ENCODE measurements at places on chromosomes 4 and X.

DNA sequence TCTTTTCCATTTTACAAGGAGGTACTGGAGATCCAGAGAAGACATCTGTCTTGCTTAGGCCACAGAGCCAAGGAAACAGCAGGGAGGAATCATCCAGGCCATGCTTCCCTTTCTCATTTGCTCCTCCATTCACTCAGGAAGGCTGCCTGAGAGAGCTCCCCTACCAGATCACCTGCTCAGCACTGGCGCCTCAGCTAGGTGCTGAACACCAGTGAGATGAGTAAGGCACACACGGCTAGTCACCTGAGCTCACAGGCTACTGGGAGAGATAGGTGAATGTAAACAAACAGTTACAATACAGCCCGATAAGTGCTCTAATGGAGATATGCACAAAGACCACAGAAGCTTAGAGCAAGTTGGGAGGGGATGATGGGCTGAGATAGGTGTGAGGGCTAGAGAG, 149.8 kb upstream of the ARHGEF9 start:
- no peak for DNase-seq

DNA sequence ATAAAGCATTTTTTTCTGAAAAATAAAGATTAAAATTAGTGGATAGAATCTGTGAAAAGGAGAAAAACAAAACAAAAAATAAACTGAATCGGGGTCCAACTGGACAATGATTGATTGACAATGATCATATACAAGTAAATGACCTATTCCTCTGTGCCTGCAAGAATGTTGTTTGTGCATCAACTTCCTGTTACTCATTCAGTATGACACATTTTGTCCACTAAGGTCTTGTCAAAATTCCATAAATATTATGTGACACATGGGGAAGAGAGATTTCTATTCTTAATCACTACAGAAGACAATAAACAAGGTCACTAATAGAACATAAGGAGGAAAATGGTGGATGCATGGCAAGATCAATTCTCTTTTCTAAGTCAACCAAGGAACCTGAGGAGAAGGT, 54.9 kb downstream of the F8 start:
- DNase-seq = no peak

- DNase-seq = no peak
Measured at GRCh38 chr4:27145597-27145996, 285.0 kb downstream of the STIM2 start.

- no peak for DNase-seq
Measured at GRCh38 chrX:51866210-51866609, 27.2 kb upstream of the MAGED1 start.

DNA sequence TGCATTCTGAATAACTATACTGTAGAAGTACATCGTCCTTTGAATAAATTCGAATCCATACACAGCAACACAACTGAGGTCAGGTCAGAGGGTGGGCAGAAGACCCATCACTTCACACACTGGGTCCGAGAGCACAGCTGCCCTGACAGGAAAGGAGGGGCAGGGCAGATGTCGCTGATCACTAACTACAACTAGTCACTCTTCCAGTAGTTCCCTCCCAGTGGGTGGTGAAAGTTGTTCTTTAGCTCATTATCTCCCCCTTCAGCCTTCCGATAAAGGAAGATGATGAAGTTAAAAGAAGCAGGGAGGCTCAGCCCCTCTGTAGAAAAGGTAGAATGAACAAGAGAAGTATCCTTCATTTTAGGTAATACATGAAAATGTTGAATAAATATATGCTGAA, 278.9 kb downstream of the INPP4B start:
- DNase-seq = no peak

- no peak for DNase-seq
Measured at GRCh38 chr4:15592799-15593198, 62.4 kb downstream of the FBXL5 start.

GRCh38 chrX:119429471-119429870, 30.3 kb downstream of the SLC25A43 start:
- DNase-seq = no peak

DNA sequence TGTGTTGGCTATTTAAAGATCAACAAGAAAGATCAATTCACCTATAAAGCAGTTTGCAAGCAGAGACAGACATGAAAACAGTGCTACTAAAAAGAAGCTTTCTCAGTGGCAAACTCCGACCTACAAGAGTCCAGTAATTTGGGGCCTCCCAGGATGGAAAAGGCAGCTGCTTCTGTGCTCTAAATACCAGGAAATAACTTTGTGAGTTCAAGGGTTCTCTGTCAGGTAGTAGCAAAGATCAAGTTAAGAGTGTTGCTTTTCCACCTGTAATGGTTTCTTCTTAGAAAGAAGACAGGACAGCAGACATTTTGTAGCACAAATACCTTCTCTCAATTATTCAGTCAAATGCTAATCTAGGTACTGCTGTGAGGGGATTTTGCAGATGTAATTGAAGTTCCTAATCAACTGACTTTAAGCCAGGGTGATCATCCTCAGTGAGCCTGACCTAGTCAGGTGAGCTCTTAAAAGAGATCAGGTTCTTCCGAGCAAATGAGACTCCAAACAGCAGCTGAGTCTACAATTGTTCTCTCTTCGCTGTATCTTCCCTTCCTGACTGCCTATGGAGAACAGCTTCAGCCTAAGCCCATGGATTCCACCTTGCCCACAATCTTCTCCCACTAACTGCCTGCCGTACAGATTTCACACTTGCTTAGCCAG, 13.5 kb downstream of the ANKRD17 start:
- no peak for DNase-seq

DNA sequence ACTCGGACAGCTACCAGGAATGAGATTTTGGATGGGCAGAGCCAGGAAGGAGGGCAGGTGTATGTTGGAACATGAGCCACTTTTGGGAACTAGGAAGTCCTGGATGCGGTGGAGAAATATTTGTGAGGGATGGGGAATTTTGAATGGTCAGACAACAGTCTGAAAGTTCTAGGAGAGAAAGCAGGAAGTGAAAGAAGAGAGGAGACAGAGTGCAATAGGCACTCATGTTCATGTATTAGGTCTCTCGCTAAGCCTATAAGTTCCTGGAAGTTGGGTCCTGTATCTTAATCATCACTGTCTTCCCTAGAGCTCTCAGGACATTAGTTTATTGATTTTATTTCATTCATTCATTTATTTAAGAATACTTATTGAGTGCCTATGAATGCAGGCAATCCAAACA, 65.7 kb upstream of the CITED1 start:
- DNase-seq = no peak

GRCh38 chrX:139725720-139726119, 17.8 kb upstream of the MCF2 start:
- no peak for DNase-seq

- no peak for DNase-seq
Measured at GRCh38 chrX:105017641-105018040, 202.9 kb downstream of the TEX13A start.

DNA sequence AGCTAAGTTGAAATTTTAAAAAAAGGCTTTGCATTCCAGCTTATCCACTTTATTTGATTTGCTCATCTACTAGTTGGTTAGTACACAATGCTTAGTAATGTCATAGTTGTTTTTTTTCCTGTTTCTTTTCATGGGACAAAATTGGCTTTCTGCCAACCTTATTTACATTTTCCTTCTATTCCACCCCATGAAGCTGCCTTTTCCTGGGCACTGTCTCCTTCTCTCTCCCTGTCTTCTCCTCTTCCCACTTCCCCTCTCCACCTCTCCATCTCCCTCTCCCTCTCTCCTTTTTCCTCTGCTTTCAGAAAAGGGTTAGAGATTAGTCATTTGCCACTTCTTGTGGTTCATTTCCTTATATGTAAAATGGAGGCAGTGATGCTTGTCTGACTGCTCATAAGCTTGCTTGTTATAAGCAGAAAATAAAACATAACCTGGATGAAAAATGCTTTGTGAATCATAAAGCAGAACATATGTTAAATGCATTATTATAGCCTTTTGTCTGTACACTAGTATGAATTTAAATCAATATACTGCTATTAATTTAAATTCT, 181.9 kb downstream of the CEP135 start:
- DNase-seq = no peak

DNA sequence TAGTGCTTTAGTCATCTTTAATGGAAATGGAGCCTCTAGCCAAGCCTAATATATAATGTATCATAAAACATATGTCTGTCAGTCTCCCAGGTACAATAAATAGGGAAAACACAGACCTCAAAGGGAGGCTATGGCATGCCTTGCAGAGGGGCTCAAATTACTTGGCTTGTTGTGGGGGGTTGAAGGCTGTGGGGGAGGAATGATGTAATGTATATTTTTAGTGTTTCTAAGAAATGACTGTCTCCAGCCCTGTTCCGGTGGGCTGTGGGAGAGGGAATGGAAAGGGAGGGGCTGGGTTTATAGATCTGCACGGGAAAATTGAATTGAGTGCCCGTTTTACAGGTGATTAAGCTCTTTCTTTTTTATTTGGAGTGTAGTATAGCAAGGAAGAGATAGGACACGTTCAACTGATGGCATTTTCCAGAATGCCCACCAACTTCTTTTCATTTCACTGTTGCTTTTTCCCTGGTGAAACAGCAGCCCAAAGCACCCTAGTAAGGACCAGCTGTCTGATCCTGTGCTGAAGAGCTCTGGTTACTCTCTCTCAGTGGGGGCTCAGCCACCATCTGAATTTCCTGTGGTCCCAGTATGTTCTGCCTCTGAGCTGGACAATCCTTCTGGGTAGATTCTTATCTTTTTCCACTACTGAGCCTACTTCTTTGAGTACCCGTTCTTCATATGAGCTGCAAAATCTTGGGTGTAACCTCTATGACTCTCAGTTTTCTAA, 220.7 kb upstream of the CASK start:
- peak; percentile 68 for DNase-seq

DNA sequence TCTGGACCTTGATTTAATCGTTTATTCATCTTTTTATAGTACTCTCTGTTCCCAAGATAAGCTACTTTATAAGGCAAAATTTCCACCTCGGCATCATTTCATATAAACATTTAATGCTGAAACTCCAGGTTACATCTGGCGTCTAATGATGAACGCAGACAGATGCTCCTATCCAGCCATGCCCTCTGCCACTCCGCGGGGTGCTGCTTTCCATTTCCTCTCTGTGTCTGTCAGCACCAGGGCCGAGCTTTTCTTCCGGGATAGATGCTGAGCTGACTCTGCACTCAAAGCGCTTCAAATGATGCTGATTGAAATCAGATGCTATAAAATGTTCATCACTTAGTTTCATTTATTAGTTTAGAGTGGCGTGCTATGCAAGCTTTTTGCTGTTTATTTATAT, 80.5 kb upstream of the HELT start:
- no peak for DNase-seq

GRCh38 chr4:52595001-52595400, 64.1 kb downstream of the USP46 start:
- DNase-seq = no peak

- no peak for DNase-seq
Measured at GRCh38 chrX:134880866-134881265, 109.9 kb upstream of the SMIM10 start.

GRCh38 chr4:150248181-150248580, 169.9 kb downstream of the DCLK2 start:
- no peak for DNase-seq

DNA sequence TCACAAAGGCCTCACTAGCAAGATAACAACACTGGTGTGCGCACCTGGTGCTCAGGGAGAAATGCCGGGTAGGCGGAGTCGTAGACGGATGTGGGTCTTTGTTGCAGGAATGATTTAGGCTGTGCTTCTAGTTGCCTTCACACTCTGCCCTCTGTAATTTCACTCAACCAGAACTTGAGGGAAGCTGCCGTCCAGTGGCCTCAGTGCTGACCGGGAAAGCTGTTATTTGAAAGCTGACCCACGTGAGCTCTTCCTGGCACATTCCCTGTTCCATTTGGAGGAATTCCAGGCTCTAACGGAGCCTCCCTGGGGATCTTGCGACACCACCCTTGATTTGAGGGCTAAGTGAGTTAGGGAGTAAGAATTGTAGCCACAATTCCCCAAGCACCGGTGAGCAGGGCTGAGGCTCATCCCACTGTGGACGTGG, 15.9 kb downstream of the SH3TC1 start:
- DNase-seq = no peak

DNA sequence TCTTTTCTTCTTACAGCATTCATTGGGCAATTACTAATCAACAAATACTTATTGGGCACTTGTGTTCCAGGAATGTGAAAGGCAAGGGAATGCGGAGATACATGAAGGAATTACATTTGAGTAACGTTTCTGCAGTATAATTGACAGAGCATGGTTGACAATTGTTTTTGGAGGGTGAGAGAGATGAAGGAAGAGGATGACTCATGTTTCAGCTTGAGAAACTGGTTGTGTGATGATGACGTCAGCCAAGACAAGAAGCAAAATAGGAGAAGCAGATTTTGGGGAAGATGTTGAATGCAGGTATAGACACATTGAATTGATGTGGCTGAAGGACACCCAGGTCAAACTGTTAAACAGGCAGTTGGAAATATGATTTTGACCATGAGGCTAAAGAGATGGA, 8.0 kb upstream of the CPEB2 start:
- no peak for DNase-seq

DNA sequence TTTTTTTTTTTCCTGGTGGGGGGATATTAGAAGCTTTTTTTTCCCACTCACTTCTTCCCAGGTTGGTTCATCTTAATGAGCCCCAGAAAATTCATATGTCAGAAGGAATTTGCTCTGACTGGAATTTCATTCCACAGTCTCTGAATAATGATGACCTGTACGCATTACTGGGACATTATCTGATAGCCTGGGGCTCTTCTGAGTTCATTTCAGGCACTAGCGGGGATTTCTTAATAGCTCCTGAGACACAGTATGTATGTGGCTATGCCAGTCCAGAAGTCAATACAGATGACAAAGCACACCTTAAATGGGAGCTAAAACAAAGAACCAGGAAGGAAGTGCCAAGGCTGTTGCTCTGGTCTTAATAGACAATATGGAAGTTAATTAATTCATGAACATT, 295.2 kb upstream of the IGFBP7 start:
- DNase-seq = no peak

- DNase-seq = no peak
Measured at GRCh38 chr4:78313754-78314120, 237.8 kb upstream of the ANXA3 start.

DNA sequence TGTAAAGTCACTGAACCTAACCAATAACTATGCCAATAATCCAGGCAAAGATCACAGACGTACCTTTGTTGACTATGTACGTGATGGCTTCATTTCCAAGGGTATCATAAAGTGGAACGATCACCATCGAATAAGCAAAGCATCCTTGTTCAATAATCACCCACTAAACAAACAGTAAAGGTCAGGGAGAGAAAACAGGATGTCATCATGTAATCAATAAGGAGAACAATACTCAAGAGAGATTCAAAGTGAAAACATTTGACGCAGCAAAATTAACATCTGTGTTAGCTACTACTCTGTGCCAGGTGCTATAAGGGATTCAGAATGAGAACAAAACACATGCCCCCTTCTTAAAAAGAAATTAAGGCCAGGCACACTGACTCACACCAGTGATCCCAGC, 42.9 kb upstream of the CENPU start:
- DNase-seq = no peak

GRCh38 chrX:28851871-28852270, 264.6 kb downstream of the IL1RAPL1 start:
- DNase-seq = no peak

GRCh38 chr4:13659341-13660070, 32.0 kb upstream of the BOD1L1 start:
- no peak for DNase-seq
